Effector memory CD4-positive, alpha-beta T cell (primary cell): ENCODE measurements at places on chromosomes 7 and 10.
A peak's percentile ranks its signal among the peaks of the same experiment; 100 is the strongest.

DNA sequence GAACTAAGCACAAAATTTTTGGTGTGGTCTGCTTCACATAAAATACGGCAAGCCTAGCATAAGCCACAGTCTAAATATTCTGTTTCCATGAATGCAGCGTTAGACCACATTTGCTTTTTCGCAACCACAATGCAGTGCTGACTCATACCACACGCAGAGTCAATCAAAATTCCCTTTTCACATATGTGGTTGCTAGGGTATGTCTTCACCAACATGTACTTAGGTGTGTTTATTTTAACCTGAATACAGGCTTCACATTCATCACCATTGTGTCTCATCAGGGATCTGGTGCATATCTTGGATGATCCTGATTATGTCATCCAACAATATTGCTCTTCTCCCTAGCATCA is 90.8 kb downstream of the CHN2 start:
- H3K27me3 ChIP-seq = no peaks in the 10 kb centered on the region
- DNase-seq = no peak
- no peak overlapping the region for H3K27ac ChIP-seq
- H3K36me3 ChIP-seq = no peaks in the 10 kb centered on the region

- H3K36me3 ChIP-seq = no peaks in the 10 kb centered on the region
- H3K4me3 ChIP-seq = no peak overlapping the region
- no peaks in the 10 kb centered on the region for H3K4me1 ChIP-seq
These were observed 34.4 kb upstream of the CUL1 start for GRCh38 chr7:148664324-148664723.

- H3K4me1 ChIP-seq = no peaks in the 10 kb centered on the region
- H3K27me3 ChIP-seq = no peaks in the 10 kb centered on the region
- no peak overlapping the region for H3K4me3 ChIP-seq
- no peak overlapping the region for H3K27ac ChIP-seq
- no peaks in the 10 kb centered on the region for H3K36me3 ChIP-seq
- no peak for DNase-seq
These were observed 568.1 kb upstream of the LRRN3 start for GRCh38 chr7:110522761-110523200.

GRCh38 chr10:58807629-58808022 is 295.0 kb downstream of the BICC1 start:
- H3K4me1 ChIP-seq = no peaks in the 10 kb centered on the region
- no peak overlapping the region for H3K27ac ChIP-seq
- no peaks in the 10 kb centered on the region for H3K27me3 ChIP-seq
- H3K36me3 ChIP-seq = no peaks in the 10 kb centered on the region
- no peak overlapping the region for H3K4me3 ChIP-seq
- no peak for DNase-seq

DNA sequence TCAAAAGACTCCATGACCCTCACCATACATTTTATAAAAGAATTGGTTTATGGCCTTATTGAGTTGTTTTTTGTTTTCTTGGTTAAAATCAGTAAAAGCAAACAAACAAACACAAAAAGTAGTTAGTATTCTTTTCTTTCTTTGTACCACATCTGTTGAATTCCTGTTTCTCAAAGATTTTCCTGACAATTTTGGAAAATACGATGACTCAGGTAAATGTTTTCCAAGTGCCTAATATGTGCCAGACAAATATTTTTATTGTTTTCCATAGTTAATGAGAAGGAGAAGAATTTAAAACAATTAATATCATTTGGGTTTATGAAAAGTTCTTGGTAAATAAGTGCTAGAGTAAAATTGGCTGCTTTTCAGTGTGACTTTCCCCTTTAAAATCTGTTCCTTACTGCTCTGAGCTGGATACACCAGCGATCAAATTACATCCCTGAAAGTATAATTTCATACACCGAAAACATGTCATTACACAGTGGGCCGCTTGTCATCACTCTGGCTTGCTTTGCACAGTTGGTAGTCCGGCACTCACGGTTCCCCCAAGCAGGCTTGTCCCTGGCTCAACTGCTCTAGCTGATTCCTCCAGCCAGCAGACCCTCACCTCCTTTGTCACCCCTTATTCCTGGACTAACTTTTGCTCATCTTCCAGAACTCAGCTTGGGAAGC is 80.5 kb downstream of the TBXAS1 start:
- no peaks in the 10 kb centered on the region for H3K4me1 ChIP-seq
- DNase-seq = no peak
- H3K36me3 ChIP-seq = no peaks in the 10 kb centered on the region
- no peaks in the 10 kb centered on the region for H3K27me3 ChIP-seq
- no peak overlapping the region for H3K27ac ChIP-seq

- no peak overlapping the region for H3K27ac ChIP-seq
- no peak for DNase-seq
- no peaks in the 10 kb centered on the region for H3K36me3 ChIP-seq
These were observed 64.9 kb downstream of the PLPP4 start for GRCh38 chr10:120521880-120522279.

GRCh38 chr10:30935078-30935477 is 96.6 kb downstream of the ZNF438 start:
- no peak for DNase-seq
- no peak overlapping the region for H3K4me3 ChIP-seq
- no peaks in the 10 kb centered on the region for H3K27me3 ChIP-seq
- H3K27ac ChIP-seq = no peak overlapping the region

GRCh38 chr7:98629001-98629431 is 11.9 kb downstream of the NPTX2 start:
- DNase-seq = no peak
- H3K4me1 ChIP-seq = no peaks in the 10 kb centered on the region
- H3K27ac ChIP-seq = no peak overlapping the region
- no peak overlapping the region for H3K4me3 ChIP-seq
- no peaks in the 10 kb centered on the region for H3K36me3 ChIP-seq

GRCh38 chr10:79131836-79132631 is 63.3 kb downstream of the ZMIZ1 start:
- DNase-seq = no peak
- H3K36me3 ChIP-seq = no peaks in the 10 kb centered on the region
- no peak overlapping the region for H3K4me3 ChIP-seq
- H3K27me3 ChIP-seq = no peaks in the 10 kb centered on the region
- H3K4me1 ChIP-seq = peaks cover 17% of the 10 kb centered on the region
- H3K27ac ChIP-seq = no peak overlapping the region

DNA sequence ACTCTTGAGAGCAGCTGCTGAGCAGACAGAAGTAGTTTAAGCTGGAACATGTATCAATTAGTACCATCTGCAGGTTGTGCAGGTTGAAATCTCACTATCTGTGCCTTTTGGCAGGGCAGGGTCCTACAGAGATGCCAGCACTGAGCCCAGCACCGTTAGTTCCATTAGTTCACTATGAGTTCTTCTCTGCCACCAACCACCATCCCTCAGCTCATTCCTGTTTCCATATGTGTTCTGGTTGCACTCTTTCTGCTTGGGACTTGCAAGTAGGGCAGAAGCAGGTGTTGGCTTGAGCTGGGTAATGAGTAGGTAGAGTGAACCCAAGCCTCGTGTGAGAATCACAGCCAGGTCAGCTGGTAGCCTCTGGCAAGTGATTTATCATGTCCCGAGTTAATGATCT is 2.8 kb downstream of the SMO start:
- peaks cover 13% of the 10 kb centered on the region for H3K27me3 ChIP-seq
- no peak for DNase-seq
- H3K27ac ChIP-seq = no peak overlapping the region
- no peak overlapping the region for H3K4me3 ChIP-seq

DNA sequence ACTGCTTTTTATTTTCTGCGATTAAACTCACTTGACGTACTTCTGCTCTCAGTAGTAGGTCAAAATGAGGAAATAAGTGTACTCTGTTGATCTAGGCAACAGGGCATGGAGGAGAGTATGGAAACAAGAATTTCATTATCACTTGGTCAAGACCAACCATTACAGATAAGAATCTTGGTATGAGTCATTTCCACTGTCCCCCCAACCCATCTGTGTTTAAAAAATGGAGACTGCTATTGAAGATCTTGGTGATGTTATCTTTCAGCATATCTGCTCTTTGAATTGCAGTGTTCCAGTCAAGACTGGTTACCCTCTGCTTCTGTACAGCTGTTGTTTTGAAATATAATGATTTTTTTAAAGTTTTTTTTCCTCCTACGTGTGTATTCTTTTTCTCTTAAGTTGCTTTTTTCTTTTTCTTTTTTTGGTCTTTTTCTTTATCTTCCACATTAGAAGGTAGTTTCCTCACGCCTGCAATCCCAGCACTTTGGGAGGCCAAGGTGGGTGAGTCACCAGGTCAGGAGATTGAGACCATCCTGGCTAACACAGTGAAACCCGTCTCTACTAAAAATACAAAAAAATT is 11.7 kb downstream of the STAM start:
- H3K27ac ChIP-seq = peak overlapping the region; percentile 41
- no peaks in the 10 kb centered on the region for H3K4me1 ChIP-seq
- H3K4me3 ChIP-seq = no peak overlapping the region
- H3K27me3 ChIP-seq = no peaks in the 10 kb centered on the region
- H3K36me3 ChIP-seq = peaks cover 4% of the 10 kb centered on the region

DNA sequence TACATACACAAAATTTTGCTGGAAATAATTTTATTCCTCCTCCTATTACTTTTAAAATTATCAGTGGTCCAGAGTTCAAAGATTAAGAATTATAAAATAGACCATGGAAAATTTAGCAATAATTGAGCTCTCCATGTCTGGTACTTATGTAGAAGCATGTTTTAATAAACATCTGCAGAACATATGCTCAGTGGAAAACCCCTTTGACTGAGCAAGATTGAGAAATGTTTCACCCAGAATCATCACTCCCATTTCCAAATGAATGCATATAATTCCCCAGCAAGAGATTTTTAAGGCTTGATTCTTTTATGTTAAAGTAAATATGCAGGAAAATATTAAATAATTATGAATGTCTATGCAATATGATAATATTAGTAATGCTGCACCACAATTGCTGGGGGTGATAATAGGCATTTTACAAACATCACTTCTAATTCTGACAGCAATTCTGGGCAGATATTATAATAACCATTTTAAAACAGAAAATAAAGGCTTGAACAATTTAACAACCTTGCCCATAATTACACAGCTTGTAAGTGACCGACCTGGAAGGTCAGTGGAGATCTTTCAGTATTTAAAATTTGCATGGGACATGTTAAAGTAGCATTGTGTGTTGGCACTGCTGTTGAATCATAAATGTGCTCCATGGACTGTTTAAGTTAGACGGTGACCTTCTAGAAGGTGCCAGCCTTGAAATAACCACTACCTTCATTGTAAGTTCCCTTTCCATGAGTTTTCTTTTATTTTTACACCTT is 45.6 kb upstream of the TES start:
- no peaks in the 10 kb centered on the region for H3K36me3 ChIP-seq
- no peaks in the 10 kb centered on the region for H3K4me1 ChIP-seq
- H3K4me3 ChIP-seq = no peak overlapping the region
- peaks cover 5% of the 10 kb centered on the region for H3K27me3 ChIP-seq
- no peak for DNase-seq
- H3K27ac ChIP-seq = no peak overlapping the region

- no peaks in the 10 kb centered on the region for H3K36me3 ChIP-seq
- H3K4me1 ChIP-seq = no peaks in the 10 kb centered on the region
- no peak overlapping the region for H3K27ac ChIP-seq
- DNase-seq = no peak
- H3K27me3 ChIP-seq = no peaks in the 10 kb centered on the region
These were observed 33.8 kb downstream of the JAKMIP3 start for GRCh38 chr10:132099389-132100090.

- no peak overlapping the region for H3K27ac ChIP-seq
- no peaks in the 10 kb centered on the region for H3K4me1 ChIP-seq
- no peak for DNase-seq
- no peaks in the 10 kb centered on the region for H3K27me3 ChIP-seq
- no peak overlapping the region for H3K4me3 ChIP-seq
These were observed 265.7 kb upstream of the IMMP2L start for GRCh38 chr7:111827863-111828504.

DNA sequence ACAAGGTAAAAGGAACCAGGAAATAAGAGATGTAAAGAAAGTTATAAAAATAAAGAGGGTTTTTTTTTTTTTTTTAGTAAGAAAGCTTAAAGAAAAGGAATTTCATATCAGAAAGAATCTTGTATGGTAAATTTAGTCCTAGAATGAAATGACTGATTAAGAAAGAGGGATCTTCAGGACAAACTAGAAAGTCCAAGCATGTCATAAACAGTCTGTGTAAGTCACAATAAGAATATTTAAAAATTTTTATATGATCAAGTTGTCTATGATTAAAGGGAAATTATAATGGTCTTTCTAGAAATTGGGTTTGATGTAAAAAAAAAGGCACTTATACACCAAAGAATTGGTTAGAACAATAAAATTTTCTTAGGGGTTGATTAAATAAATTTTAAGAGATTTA is 289.5 kb downstream of the XPNPEP1 start:
- H3K4me3 ChIP-seq = no peak overlapping the region
- H3K4me1 ChIP-seq = no peaks in the 10 kb centered on the region
- no peaks in the 10 kb centered on the region for H3K36me3 ChIP-seq
- no peak for DNase-seq
- no peaks in the 10 kb centered on the region for H3K27me3 ChIP-seq

DNA sequence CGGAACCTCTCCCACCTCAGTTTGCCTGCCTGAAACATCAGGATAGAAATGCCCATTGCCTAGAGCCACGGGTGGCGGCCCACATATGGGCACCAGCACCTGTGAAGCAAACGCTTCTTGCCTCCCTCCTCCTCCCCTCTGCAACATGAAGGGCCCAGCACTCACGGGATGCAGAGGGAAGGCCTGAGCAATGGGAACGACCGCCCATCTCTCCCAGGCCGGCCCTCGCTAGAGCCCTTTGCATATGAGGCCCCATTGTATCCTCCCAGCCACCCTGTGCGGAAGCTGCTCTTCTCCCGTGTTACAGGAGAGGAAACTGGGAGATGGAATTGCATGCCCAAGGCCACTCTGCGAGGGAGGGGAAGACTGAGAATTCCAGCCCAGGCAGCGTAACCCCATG is 88.2 kb downstream of the RGS10 start:
- H3K4me1 ChIP-seq = no peaks in the 10 kb centered on the region
- H3K27me3 ChIP-seq = no peaks in the 10 kb centered on the region
- peaks cover 10% of the 10 kb centered on the region for H3K36me3 ChIP-seq
- DNase-seq = no peak

- no peak overlapping the region for H3K4me3 ChIP-seq
- H3K36me3 ChIP-seq = no peaks in the 10 kb centered on the region
- no peak for DNase-seq
- no peaks in the 10 kb centered on the region for H3K4me1 ChIP-seq
These were observed 22.3 kb upstream of the SEC61G start for GRCh38 chr7:54781134-54781920.
